WTC11 (cell line): ENCODE measurements at places on chromosomes 1 and 21. TPM values are rescaled to one million over a fixed set of nuclear protein-coding genes. Genes with fewer than 3 reads are reported as not detected.

DNA sequence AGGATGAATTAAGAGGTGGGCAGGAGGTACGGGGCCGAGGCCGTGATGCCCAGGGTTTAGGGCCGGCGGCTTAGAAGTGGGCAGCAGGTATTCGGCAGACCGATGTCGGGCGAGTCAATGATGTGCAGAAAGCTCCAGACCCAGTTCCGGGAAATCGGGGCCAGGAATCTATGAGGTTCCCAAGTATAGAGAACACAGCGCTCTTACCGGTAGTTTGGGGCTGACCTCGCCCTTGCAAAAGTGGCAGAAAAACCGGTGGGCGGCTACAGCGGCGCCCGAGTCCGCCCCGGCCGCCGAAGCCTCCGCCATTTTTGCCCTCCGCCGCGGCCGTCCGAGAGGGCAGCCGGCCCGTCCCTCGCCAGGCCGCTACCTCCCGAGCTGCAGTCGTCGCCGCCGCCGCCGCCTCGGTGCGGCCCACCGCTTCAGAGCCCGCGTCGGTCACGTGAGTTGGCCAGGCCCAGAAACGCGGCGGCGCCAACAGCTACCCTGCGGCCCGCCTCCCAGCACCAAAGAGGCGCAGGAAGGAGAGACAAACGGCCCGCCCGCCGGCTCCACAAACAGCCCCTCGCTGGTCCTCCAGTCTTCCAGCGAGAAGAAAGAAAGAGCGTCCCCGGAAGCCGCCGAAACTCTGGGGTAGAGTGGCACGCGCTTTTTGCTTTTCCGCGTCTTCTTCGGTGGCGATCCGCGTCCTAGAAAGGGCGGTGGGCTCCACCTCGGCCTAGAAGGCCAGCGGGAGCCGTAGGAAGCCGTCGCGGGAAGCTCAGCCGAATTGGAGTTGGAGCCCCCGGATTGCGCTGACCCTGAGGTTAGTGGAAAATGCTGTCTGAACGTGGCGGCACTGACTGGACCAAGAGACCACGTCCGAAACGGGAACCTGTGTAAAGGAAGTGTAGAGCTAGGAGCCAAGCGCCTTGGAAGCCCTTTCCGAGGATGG, at the start of the genes POLR3C and RNF115:
Gene POLR3C (plus strand): TSS at position 636 of the 934 bp plus-strand sequence. CDS start 1,577 bp downstream, outside the sequence.
Gene RNF115 (minus strand): TSS at position 531 of the 934 bp plus-strand sequence. CDS start 222 bp downstream, at position 309.
- peaks cover 5% of the 10 kb centered on the region for H3K4me1 ChIP-seq
- DNase-seq, result peak; percentile 92
- no peaks in the 10 kb centered on the region for H3K27me3 ChIP-seq
- H3K4me3 ChIP-seq, result peak within 1 kb of the TSS; percentile 93
- H3K36me3 ChIP-seq, result peaks cover 27% of the 10 kb centered on the region

DNA sequence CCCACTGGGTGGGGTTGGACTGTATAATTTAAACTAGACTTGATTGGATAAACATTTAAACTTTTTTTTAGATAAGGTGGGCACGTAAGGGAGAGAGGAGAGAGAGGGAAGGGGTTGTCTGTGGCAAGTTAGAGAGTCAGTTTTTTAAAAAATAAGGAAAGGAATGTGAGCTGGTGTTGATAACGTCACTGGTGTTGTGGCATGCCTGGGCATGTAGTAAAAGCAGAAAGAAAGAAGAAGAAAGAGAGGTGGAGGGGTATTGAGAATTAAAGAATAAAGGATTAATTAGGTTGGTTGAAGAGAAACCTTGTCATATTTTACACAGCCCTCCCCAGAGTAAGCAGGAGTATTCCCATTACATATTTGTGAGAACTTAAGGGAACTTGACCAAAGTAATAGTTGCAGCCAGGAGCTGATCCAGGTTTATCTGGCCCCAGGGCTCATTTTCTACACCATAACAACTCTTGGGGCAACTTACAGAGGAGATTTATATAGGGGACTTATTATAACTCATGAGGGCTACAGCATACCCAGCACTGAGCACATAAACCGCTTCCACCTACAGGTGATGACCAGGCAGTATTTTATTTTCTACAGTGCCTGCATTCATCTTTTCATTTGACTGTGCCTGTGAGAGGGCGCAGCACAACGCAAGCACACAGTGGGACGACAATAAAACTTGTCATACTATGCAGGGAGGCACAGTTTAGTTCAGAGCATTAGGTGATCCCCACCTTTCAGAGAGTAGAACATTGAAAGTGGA, 70.2 kb downstream of the CCDC30 start:
- H3K36me3 ChIP-seq, result peaks cover 3% of the 10 kb centered on the region
- H3K4me1 ChIP-seq, result peaks cover 8% of the 10 kb centered on the region
- no peaks in the 10 kb centered on the region for H3K27me3 ChIP-seq
- no peak for DNase-seq
- peak overlapping the region; percentile 21 for H3K27ac ChIP-seq

- H3K4me3 ChIP-seq, result no peak overlapping the region
- no peak overlapping the region for H3K27ac ChIP-seq
- H3K36me3 ChIP-seq, result no peaks in the 10 kb centered on the region
- H3K27me3 ChIP-seq, result no peaks in the 10 kb centered on the region
- peaks cover 4% of the 10 kb centered on the region for H3K4me1 ChIP-seq
These were observed 13.3 kb upstream of the TTF2 start for GRCh38 chr1:117046781-117047180.

- no peak overlapping the region for H3K4me3 ChIP-seq
- H3K27me3 ChIP-seq, result no peaks in the 10 kb centered on the region
- H3K27ac ChIP-seq, result no peak overlapping the region
- no peak for DNase-seq
These were observed 602.9 kb upstream of the CAMK1G start for GRCh38 chr1:208980605-208981004.

- peaks cover 23% of the 10 kb centered on the region for H3K4me1 ChIP-seq
- peaks cover 7% of the 10 kb centered on the region for H3K27me3 ChIP-seq
- DNase-seq, result no peak
- H3K27ac ChIP-seq, result no peak overlapping the region
These were observed 3.6 kb upstream of the ZDHHC18 start for GRCh38 chr1:26822737-26823395.

GRCh38 chr1:160437432-160438316, 37.3 kb downstream of the VANGL2 start:
- no peaks in the 10 kb centered on the region for H3K27me3 ChIP-seq
- no peak for DNase-seq
- no peak overlapping the region for H3K4me3 ChIP-seq
- peaks cover 9% of the 10 kb centered on the region for H3K4me1 ChIP-seq
- no peaks in the 10 kb centered on the region for H3K36me3 ChIP-seq

DNA sequence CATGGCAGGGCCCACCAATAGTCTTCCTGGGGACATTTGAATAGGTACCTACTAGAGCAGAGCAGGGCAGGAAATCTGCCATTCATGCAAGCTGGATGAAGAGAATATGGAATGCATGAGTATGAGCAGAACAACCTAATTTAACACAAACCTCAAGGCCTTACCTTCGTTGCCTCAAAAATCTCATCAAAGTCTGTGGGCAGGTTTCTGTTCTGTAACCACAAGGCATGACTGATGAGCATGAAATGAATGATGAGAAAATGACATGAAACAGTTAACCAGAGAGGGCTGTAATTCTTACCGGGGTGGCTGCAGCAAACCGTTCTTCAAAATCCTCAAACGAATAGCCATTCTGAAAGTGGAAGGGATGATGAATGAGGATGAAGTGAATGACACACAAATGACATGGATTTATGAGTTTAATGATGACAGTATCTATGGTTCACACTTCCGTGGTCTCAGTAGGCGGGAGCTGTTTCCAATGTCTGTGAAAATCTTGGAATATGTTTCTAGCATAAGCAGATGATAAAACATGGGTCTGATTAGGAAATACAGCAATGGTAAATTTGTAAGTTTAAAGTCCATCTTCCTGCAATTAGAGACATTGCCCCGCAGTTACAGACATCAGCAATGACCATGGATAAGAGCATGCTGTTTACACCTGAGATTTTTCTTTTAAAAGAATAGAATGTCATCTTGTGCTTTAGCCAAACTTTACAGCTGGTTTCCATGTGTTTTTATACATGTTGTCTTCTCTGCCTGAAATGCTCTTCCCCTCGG, 67.6 kb upstream of the C8B start:
- peaks cover 2% of the 10 kb centered on the region; the same call in 1 of the 2 replicates for H3K27me3 ChIP-seq
- H3K4me1 ChIP-seq, result peaks cover 4% of the 10 kb centered on the region
- H3K27ac ChIP-seq, result no peak overlapping the region
- peaks cover 17% of the 10 kb centered on the region for H3K36me3 ChIP-seq
- no peak overlapping the region for H3K4me3 ChIP-seq

DNA sequence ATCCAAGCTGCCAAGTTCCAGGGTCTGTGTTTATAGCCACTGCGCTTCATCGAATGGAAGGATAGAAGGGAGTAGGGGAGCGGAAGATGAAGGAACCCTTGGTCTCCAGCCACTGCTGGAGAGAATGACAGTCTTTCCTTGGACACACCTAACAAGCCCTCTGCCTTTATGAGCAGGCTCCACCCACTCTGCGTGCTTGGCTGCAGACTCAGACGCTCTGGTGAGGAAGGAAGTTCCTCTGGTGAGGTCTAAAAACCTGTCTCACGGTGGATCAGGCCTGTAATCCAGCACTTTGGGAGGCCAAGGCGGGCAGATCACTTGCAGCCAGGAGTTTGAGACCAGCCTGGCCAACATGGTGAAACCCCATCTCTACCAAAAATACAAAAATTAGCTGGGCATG, 55.4 kb downstream of the MATN1 start:
- no peak overlapping the region for H3K4me3 ChIP-seq
- no peak for DNase-seq
- peaks cover 2% of the 10 kb centered on the region; the same call in 1 of the 2 replicates for H3K27me3 ChIP-seq
- H3K4me1 ChIP-seq, result peaks cover 7% of the 10 kb centered on the region
- no peak overlapping the region for H3K27ac ChIP-seq
- H3K36me3 ChIP-seq, result no peaks in the 10 kb centered on the region

DNA sequence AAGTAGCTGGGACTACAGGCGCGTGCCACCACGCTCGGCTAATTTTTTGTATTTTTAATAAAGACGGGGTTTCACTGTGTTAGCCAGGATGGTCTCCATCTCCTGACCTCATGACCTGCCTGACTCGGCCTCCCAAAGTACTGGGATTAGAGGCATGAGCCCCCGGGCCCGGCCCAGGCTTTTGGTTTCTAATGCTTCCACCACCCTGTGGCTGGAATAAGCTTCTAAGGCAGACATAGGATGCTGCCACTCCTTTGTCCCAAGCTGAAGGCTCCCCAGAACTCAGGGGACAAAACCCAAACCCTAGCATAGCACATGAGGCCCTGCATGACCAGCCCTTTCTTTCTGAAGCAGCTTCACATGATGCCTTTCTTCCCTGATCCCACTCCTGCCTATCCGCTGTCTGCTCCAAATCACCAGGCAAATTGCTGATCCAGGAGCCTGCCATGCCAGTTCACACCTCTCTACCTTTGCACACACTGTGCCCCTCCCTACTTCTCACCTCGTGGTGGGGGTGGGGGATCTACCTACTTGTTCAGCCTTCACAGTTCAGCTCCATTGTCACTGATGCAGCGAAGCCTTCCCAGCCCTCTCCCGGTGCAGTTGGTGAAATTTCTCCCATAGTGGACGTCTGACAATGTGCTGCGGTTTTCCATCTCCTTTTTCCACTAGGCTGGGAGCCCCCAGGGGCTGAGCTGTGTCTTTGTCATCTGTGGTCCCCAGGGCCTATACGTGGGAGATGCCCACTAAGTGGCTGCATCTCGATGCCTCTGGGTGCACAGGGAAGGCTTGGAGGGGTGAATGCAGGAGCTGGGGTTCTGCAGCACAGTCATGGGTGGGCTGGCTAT, 6.9 kb downstream of the PTPRU start:
- peaks cover 17% of the 10 kb centered on the region for H3K27me3 ChIP-seq
- no peak overlapping the region for H3K27ac ChIP-seq
- peaks cover 39% of the 10 kb centered on the region for H3K4me1 ChIP-seq
- no peaks in the 10 kb centered on the region for H3K36me3 ChIP-seq
- DNase-seq, result no peak

GRCh38 chr1:7670334-7671145, 100.6 kb upstream of the VAMP3 start:
- no peaks in the 10 kb centered on the region; the same call in 1 of the 2 replicates for H3K27me3 ChIP-seq
- H3K4me3 ChIP-seq, result peak overlapping the region; percentile 52
- DNase-seq, result no peak
- 0 out of 2 replicates have a peak overlapping the region, but pooled peaks have one; percentile 16 for H3K27ac ChIP-seq
- no peaks in the 10 kb centered on the region for H3K36me3 ChIP-seq

DNA sequence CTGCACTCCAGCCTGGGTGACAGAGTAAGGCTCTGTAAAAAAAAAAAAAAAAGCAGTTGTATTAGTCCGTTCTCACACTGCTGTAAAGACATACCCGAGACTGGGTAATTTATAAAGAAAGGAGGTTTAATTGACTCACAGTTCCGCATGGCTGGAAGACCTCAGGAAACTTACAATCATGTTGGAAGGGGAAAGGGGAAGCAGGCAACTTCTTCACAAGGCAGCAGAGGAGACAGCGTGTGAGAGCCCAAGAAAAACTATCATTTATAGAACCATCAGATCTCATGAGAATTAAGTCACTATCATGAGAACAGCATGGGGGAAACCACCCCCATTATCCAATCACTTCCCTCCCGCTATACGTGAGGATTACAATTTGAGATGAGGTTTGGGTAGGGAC, 151.7 kb upstream of the NR5A2 start:
- no peaks in the 10 kb centered on the region for H3K36me3 ChIP-seq
- no peaks in the 10 kb centered on the region for H3K27me3 ChIP-seq
- H3K4me1 ChIP-seq, result peaks cover 11% of the 10 kb centered on the region
- no peak for DNase-seq

Gene TNNT2
- total RNA-seq, result 6.1 to 10.1 TPM (median 7.9 TPM) in 3 replicates

Gene CYP4Z1
- not detected in 3 replicates for total RNA-seq

Gene CELA2B
- total RNA-seq, result 0.55 TPM in 1 of 3 replicates, not detected in the others

Gene TMPRSS15
- not detected in 3 replicates for total RNA-seq

Gene RNF186
- total RNA-seq, result not detected in 3 replicates

Gene CELA3A
- total RNA-seq, result 7.2 to 9.6 TPM (median 8.0 TPM) in 3 replicates

Gene AZIN2
- 0.89 to 1.7 TPM (median 1.1 TPM) in 3 replicates for total RNA-seq

Gene S100A6
- 19.2 to 32.0 TPM (median 30.8 TPM) in 3 replicates for total RNA-seq

Gene IVL
- not detected in 3 replicates for total RNA-seq
